Posterior cingulate gyrus (tissue), 11 donors: ENCODE measurements at places on chromosomes 11 and 22.

- no peak for DNase-seq
Measured at GRCh38 chr11:74504100-74504691, 10.7 kb upstream of the LIPT2 start.

DNA sequence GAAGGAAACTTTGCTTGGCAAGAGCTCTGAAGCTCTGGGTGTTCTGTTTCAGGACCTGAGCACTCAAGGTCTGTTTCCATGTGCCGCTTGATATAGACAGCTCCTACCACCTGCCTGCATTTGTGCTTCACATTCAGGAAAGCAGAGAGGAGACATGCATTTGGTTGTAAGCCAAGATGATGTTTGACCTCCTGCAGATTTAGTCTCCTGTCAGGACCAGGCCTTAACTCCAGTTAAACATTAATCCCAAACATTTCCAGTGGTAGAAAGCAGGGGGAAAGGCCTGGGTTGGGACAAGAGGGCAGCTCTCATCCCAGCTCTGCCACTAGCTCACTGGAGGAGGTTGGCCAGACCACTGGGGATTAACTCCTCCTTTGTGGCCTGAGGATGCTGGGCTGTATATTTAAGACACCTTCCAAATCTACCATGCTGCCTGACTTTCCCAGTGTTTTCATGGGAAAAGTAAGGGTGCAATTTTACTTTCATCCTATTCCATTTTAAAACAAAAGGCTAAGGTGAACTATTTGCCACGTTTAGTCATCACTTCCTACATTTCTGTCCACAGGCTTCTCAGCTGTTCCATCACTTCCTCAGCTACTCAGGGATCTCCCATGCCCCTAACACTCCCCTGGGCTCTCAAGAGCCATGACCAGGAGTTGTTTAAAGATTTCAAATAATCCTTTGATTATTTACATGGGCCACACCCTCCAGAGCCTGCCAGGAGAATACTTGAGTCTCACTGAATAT, 80.9 kb downstream of the INSC start:
- no peak for DNase-seq

GRCh38 chr11:64536396-64536941, 54.6 kb upstream of the SLC22A12 start:
- no peak for DNase-seq

DNA sequence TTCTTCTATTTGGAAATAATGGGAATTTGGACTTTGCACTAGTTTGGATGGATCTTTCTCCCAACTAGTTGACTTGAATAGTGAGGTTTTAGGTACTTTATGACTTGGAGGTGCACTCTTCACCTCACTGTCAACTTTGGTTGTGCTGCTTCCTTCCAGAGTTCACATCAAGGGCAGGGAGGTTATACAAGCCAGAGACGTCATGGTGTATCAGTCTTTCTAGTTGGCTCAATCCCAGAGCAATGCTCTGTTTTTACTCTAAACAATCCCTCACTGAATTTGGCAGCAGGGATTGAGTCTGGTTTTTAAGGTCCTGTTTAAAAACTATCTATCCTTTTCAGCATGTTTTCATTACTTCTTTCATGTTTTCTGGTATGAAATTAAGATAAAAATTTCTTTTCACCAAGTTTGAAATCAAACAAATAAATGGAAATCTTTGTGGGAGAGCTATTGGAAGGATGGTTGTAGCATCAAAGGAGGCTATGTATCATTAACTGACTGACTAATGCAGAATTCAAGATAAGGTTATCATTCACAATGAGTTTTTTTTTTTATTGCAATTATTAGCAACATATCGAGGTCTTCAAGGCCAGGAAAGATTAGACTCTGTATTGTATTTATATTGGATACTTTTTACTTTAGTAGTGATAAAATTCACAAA, 28.0 kb upstream of the ZBED5 start:
- DNase-seq: no peak

GRCh38 chr11:47863189-47863897, 15.2 kb upstream of the NUP160 start:
- DNase-seq: no peak

DNA sequence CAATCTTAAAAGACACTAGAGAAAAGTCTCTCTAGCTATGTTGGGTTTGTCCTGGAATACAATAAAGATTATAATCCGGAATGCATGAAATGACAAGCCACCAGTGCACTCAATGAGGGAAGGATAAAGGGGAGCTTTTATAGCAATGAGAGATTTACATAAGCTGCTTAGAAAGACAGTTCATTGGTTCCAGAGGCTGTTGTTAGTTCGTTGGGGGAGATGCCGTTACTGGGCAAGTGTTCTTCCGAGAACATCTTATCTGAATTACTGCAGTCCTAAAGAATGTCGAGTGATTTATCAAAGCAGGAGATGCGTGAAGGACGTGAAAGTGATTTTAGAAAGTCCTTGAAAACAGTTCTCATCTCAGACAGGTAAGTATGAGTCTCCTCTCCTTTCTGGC, 33.6 kb downstream of the SYN3 start:
- DNase-seq: no peak

- no peak for DNase-seq
Measured at GRCh38 chr11:110128161-110128560, 35.0 kb downstream of the ZC3H12C start.

- DNase-seq: no peak
Measured at GRCh38 chr11:132728026-132728425, 804.3 kb downstream of the OPCML start.

GRCh38 chr11:89498845-89499448, 7.8 kb upstream of the NOX4 start:
- DNase-seq: no peak

DNA sequence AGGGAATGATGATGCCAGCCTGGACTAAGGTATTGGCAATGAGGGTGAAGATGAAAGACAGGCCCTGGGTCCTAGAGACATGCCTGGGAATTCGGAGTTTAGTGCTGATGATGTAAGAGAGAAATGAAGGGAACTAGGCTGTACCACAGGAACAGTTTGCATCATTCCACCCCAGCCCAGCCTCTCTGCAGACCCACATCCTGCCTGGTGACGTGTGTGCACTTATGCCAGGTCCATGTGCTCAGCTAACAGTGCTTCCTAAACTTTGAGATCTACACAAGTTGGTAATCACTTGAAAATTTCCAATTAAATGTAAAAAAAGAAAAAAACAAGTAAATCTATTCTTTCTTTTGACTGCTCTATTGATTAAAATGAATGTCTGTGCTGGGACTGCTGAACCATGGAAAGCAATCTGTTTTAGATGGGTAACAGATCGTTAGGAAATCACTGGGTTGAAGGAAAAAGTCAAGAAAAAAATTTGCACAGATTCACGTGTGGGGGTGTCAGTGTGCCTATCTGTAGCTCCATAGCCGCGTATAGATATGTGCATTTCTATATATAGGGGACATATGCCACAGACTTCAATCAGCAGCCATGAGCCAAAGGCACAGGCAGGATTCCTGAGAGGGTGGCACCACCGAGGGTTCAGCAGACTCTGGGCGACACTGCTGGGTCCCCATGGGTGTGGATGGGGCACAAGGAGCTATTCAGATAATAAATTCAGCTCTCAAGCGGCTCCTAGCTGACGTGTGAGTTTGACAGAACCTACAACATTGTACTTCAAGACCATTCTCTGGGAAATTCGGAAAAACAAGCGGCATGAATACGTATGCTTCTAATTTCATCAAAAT, 131.1 kb upstream of the OPCML start:
- no peak for DNase-seq

DNA sequence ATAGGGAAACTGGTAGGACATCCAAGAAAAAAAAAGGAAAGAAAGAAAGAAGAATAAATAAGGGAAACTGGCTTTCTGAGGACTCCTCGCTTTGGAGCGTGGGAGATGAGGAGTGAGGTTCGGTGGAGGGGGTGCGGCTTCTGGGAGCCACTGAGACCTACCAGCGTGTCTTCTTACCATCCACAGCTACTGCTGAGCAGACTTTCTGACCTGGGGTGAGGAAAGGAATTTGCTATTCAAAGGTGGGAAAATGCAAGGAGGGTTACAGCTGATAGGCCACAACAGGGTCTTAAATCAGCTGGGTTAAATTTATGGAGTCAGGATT, 488 bp upstream of the SELENOM start:
- DNase-seq: no peak

GRCh38 chr11:62539238-62539925, 7.2 kb downstream of the AHNAK start:
- DNase-seq: no peak

DNA sequence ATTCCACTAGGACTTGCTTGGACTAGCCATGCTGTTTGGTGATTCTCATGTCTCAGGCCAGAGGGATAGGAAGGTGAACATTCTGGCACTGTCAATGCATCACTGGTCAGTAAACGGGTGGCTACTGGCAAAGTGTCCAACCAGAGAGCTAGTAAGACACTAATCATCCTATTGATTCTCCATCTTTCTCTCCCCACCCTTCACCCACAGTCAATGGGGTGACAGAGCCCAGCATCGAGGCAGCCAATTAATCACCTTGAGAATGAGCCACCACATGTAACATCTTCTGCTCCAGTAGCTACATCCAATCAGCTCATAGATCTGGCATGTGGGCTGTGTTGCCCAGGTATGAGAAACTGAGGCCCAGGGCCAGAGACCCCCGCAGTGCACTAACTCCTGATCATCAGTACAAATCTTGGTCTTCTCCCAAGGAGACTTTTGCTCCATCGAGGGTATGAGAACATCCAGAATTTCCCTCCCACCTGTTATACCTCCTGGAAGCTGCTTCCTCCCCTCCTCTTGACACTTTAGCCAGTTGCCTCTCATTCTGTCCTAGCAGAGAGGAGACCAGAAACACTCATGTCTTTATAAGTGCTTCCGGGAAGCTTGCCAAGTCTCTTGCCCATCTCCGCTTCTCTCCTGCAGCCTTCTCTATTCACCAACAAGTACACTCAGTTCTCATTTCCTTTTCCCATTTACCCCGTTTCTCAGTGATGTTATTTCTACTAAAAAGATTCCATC, 17.0 kb downstream of the HTR3A start:
- no peak for DNase-seq

GRCh38 chr11:64541131-64541530, 49.9 kb upstream of the SLC22A12 start:
- DNase-seq: no peak

GRCh38 chr11:7577291-7578190, 63.7 kb downstream of the PPFIBP2 start:
- DNase-seq: peak; percentile 35
